ENCODE measurements at places on chromosomes 16 and 17. TPM values are rescaled to one million over a fixed set of nuclear protein-coding genes. Genes with fewer than 3 reads are reported as not detected.

The MSLN gene
- total RNA-seq = 0.17 TPM

The MPHOSPH6 gene
- total RNA-seq = 16.8 TPM

The STAT5B gene
- 32.8 TPM for total RNA-seq

The WNK4 gene
- 1.5 TPM for total RNA-seq

The WDR59 gene
- 11.9 TPM for total RNA-seq

The GP2 gene
- not detected for total RNA-seq

The RAB34 gene
- 27.4 TPM for total RNA-seq

The DPEP2 gene
- total RNA-seq = 15.0 TPM

The NUFIP2 gene
- 40.1 TPM for total RNA-seq

The FOXJ1 gene
- under 0.01 TPM for total RNA-seq

The PKMYT1 gene
- total RNA-seq = 0.60 TPM

The CHTF18 gene
- 3.1 TPM for total RNA-seq

The E2F4 gene
- 46.4 TPM for total RNA-seq

The TNS4 gene
- not detected for total RNA-seq

The NAGPA gene
- total RNA-seq = 13.1 TPM

The CLDN7 gene
- total RNA-seq = 0.76 TPM

The ALOX15B gene
- not detected for total RNA-seq

The GRB7 gene
- total RNA-seq = 0.09 TPM

The EVI2A gene
- 0.17 TPM for total RNA-seq

The CMTM1 gene
- total RNA-seq = 2.1 TPM

The CALB2 gene
- not detected for total RNA-seq

The PPP1R27 gene
- not detected for total RNA-seq

The TP53TG3E gene
- not detected for total RNA-seq

The SLC9A5 gene
- 0.34 TPM for total RNA-seq
